Activated CD4-positive, alpha-beta T cell treated with anti-CD3 and anti-CD28 coated beads, Interleukin-2, amount 10 ng/mL, durations not matched to agents 24 days and 14 days (primary cell): ENCODE measurements at places on chromosomes 11 and 22.

GRCh38 chr22:40178417-40179409 lies 988 bp downstream of the TNRC6B start:
- peak; percentile 84 for DNase-seq

DNA sequence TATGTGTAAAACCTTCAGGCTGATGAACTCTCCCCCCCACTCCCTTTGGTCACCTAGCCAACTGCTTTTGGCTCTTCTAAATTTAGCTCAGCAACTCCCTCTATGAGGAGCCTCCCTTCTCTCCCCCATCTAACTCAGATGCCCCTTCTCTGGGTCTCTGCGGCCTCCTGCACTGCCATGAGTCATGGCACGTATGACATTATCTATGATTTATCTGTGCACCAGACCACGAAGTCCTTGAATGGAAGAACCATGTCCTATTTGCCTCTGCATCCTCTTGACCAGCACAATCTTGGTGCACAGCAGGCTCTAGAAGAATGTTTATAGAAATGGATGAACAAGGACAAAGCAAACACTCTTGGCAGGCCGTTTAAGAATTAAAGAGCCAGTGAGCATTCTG lies 46.0 kb downstream of the RPL27A start:
- DNase-seq = no peak

DNA sequence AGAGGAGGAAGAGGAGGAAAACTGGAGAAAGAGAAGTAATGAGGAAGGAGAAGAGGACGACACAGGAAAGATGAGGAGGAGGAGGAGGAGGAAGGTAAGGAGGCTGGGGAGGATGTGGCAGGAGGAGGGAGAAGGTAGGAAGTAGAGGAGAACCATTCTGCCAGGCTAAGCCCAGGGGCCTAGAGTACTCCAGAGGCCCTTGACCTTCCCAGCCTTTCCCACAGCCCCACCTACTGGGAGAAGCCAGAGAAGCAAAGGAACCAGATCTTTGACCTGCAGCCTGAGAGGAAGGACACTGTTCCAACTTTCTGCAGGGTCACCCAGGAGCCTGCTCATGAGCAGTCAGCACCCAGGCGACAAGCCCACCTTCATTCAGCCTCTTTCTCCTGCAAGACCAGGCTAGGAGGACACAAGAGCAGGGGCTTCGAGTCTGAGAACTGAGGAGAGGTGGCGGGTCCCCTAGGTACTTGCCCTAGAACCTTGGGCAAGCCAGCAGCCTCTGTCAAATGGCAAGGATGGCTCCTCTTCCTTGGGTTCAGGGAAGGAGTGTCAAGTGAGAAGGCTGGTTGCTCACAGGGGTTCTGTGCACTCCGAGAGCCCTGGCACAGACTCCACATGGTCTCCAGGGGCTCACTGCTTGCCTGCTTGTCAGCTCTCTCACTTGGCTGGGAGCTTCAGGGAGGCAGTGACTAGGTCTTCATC lies 27.9 kb upstream of the OAF start:
- no peak for DNase-seq

- DNase-seq = no peak
Measured at GRCh38 chr11:36507824-36508489, 2.1 kb downstream of the TRAF6 start.

DNA sequence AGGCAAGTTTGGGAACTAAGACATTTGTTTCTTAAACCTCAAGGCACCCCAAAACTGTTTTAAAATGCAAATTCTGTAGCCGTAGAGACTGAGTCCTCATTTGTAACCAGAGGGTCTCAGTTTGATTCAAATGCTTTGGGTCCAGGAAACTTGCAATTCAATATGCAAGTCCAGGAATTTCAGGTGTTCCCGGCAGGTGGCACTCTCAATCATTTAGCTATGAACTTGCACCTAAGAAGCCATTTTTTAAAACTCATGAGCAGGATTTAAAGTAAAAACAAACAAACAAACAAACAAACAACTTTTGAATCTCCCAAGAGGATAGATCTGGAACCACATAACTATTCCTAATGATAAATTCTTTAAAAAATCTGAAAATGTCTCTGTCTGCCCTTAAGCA lies 8.7 kb upstream of the ABTB2 start:
- DNase-seq = peak; percentile 64

DNA sequence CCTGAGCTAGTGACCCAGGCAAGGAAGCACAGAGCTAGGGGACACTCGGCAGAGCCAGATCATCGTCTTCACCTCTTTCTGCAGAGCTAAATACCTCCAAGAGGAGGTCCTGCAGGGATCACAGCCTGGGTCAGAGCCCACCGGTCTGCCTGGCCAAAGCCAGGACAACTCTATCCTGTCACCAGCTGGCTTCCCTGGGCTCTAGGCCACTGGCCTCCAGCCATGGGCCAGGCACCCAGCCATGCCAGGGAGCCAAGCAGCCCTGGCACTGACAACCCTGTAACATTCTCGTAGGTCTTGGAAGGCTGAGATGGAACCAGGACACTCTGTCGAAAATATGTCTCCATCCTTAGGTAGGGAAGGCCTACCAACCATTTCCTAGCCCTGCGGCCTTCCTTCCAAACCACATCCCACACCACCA lies 270.1 kb downstream of the BUD13 start:
- no peak for DNase-seq

- no peak for DNase-seq
Measured at GRCh38 chr11:30465192-30465591, 121.0 kb downstream of the MPPED2 start.

GRCh38 chr22:37176464-37177061 lies 11.5 kb downstream of the C1QTNF6 start:
- DNase-seq = no peak

DNA sequence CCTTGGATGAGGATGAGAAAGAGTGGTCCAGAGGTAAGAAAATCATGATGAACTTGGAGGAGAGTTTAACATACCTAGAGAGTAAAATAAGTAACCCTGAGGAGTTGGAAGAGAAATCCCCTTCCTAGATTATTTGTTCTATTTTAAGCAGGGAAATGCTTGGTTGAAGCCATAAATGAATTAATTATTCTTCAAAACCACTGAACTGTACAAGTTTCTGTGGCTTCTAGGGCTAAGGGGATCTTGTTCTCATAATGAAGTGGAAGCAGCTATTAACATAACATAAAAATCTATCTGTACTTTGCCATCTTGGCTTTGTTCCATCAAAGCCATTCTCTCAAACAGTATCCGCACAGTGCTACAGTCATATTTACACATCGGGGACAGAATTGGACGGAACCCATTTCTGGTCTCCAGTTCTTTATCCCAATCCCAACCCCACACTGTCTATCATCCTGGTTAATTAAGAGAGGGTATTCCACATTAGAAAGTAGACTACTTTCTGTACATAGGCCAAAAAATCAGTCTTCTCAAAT lies 14.5 kb upstream of the ARHGAP42 start:
- no peak for DNase-seq

GRCh38 chr11:11935536-11935935 lies 72.9 kb downstream of the DKK3 start:
- no peak for DNase-seq

GRCh38 chr11:64620381-64620971 lies 29.5 kb downstream of the SLC22A12 start:
- no peak for DNase-seq
